Effector memory CD4-positive, alpha-beta T cell (primary cell): ENCODE measurements at places on chromosomes 3 and 15.

- no peak for DNase-seq
Measured at GRCh38 chr15:75348034-75348561, 1.3 kb downstream of the NEIL1 start.

DNA sequence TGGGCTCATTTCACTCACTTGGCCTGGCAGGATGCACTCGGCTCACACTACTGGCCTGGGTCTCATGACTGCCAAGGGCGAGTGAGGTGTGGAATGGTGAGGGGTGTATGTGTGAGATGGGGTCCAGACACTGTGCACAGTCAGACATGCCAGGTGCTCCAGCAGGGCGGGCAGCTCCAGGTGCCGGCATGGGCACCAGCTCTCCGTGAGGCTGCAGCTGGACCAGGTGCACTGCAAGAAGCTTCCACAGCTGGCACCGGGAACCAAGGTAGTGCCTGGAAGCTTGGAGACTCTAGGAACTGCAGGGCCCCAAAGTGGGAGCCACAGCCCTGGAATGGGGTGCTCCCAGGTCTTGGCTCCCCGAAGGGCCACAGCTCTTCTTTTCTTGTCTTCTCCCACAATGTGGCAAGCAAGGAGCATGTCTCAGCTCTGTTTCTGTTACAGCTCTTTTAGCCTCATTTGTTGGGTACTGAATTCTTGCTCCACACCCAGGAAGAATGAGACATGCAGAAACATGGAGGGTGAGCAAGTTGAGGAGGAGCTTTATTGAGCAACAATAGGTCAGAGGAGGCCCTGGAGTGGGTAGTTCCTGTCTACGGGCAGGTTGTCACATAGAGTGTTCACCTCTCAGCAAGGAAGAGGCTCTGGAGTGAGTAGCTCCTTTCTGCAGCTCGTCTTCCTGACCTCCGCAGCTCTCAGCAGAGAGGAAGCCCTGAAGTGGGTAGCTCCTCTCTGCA is 762.8 kb downstream of the CADM2 start:
- DNase-seq = no peak

DNA sequence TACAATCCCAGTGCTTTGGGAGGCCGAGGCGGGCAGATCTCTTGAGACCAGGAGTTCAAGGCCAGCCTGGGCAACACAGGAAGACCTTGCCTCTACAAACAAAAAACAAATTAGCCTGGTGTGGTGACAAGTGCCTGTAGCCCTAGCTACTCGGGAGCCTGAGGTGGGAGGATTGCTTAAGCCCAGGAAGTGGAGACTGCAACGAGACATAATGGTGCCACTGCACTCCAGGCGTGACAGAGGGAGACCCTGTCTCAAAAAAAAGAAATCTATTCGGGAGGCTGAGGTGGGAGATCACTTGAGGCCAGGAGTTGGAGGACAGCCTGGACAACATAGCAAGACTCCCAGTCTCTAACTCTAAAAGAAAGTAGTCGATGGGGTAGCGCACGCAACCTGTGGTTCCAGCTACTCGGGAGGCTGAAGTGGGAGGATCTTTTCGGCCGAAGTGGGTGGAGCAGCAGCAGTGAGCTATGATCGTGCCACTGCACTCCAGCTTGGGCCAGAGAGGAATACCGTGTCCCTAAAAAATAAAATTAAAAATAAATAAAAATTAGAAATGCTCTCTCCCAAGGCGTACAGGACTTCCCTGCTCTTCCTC is 775 bp downstream of the C3orf33 start:
- no peak for DNase-seq

GRCh38 chr3:141126661-141127343 is 75.7 kb downstream of the SPSB4 start:
- DNase-seq = no peak

DNA sequence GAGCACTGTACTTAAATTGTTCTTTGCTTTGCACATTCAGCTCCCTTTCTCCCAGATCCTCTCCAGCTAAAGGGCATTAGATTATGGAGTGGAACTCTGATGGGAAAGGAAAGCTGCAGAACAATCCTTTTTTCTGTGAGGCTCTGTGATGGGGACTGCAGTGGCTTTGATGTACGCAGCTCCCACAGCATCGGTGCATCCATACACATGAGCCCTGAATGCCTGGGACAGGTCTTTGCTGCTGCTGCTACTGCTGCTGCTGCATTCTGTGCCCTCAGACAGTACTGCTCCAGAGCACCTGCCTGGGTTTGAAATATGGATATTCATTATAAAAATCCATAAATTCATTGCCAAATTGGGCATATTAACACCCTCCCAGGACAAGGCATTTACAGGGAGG is 164.4 kb downstream of the WDR76 start:
- no peak for DNase-seq

- DNase-seq = no peak
Measured at GRCh38 chr3:127698286-127698685, 25.5 kb downstream of the ABTB1 start.

GRCh38 chr3:153551536-153552285 is 389.7 kb downstream of the RAP2B start:
- no peak for DNase-seq

DNA sequence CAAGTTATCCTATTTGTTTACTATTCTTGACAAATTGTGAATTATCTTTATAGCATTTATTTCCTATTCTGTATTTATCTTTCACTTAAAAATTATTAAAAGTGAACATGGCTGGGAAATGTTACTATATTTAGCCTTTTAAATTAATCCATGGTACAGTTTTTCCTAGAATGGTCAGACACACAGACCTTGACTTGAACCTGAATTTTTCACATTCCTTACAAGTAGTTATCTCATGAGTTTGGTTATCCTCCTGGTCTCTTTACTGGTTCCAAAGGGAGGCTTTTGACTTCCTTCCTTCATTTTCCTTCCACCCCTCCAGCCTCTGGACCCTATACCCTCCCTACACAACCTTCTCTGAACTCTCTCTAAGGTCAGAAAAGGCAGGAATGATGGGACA is 280.6 kb downstream of the SATB1 start:
- no peak for DNase-seq

DNA sequence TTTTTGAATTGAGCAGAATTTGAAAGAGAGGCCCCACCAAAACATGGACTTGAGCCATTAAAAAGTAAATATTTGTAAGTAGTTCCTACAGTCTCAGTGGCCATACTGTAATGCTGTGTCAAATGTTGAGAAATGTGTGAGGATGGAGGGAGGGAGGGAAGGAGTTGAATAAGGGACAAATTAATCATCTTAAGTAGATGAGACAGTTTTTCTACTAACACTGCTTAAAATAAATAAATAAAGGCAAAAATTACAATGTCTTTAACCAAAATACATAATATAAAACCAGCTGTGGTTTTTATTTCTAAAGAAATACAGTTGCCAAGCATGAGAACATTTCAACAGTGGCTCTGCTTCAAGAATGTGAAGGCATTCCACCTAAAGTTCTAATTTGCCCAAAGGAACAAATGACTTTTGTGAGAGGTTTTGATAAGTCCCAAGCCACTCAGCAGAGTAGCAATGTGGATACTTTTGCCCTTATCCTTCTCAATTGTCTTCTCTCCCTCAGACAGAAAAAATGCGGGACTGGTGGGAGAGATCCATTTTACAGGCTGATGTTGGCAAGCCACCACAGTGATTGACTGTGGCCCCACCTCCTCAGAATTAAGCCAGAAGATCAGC is 427.0 kb upstream of the RARB start:
- no peak for DNase-seq

GRCh38 chr15:93865586-93865985 is 365.8 kb upstream of the MCTP2 start:
- DNase-seq = no peak

- DNase-seq = no peak
Measured at GRCh38 chr15:85381850-85382751, 1.7 kb downstream of the AKAP13 start.

GRCh38 chr3:28326458-28326926 is 22.0 kb upstream of the ZCWPW2 start:
- peak; percentile 20 for DNase-seq

- no peak for DNase-seq
Measured at GRCh38 chr3:46206282-46207015, 1.7 kb downstream of the CCR1 start.

DNA sequence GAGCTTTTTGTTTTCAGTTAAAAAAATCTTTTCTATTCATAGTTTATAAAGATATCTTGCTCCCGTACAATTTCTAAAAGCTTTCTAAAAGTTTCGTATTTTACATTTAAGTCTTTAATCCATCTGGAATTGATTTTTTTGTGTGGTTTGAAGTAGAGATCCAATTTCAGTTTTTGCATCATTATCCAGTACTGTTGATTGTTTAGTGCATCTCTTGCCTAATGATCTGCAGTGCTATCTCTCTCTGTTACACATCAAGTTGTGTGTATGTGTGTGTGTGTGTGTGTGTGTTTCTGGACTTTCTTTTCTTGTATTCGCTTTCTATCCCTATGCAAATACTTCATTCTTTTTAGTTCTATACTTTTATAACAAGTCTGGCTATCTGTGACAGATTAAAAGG is 605.8 kb upstream of the DPPA4 start:
- DNase-seq = no peak

DNA sequence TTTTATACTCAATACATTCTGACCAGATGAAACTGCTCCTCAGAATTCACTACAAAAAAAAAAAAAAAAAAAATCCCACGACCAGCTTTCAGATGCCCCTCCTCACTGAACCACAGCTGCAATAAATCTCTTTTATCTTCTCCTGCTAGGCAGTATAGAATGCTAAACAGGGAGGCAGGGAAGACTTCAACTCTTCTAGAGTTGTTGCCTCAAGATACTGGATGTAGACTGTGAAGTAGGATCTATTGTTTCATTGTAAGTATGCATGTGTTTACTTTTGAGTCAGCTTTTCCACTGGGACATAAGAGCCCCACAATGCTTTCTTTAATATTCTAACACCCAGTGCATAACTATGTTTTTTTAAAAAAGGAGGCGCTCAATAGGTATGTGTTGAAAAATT is 401.4 kb downstream of the TBL1XR1 start:
- no peak for DNase-seq

DNA sequence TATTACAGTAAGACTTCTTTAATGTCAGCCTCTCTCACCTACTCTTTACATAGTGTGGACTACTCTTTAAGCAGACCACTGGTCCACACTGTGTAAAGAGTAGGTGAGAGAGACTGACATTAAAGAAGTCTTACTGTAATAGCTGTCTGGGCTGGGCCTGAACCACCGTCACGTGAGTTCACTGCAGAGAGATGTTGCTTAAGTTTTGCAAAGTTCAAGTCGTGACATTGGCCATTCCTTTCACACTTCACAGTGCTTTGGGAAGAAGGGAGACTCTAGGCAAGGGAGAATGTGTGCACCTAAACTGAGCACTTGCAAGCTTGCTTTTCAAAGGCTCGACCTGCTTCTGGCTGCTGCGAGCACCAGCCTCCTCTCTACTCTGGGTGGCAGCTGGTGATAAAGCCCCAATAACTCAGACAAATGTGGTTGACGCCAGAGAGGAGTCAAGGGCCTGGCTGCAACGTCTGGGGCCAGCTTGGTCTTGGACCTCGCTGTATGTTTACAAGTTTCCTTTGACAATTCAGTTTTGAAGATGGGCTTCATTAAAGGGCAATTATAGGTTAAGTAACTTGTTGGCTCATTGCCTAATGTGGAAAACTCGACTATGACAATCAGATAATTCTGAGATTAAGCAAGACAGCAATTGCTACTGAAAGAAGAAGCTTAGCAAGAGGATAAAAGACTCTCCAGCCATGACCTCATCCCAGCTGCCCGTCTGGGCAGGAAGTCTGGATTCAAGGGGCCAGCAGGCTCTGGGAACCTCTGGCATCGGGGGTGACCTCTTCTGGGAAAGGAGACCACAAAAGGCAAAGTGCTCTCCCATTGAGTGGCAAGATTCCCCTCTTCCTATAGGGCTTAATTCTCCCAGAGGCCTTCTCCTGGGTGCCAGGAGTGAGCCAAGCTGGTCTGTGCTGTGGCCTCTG is 242.1 kb upstream of the TLE3 start:
- no peak for DNase-seq
